NCI-H1417 treated with DMSO at 0.1 percent for 48 hours (cell line): ENCODE measurements at places on chromosomes 5 and 9.

- DNase-seq, result no peak
Measured at GRCh38 chr5:156922207-156922792, 40.7 kb downstream of the TIMD4 start.

DNA sequence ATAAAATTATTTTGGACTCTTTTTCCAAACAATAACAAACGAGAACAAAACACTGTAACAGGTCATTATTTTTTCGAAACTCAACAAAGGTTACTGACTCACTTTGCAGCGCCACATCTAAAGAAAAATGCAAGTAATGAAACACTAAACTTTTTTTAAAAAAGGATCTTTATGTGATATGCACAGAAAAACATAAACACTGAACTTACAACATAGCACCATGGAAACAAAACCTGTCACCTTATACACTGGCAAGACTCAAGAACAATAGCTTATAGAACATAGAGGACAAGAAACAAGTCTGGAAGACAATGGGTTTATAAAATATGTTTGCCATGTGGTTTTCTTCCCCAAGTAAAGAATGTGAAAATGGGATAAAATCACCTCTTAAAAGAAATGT, 85.2 kb downstream of the AUH start:
- DNase-seq, result no peak

DNA sequence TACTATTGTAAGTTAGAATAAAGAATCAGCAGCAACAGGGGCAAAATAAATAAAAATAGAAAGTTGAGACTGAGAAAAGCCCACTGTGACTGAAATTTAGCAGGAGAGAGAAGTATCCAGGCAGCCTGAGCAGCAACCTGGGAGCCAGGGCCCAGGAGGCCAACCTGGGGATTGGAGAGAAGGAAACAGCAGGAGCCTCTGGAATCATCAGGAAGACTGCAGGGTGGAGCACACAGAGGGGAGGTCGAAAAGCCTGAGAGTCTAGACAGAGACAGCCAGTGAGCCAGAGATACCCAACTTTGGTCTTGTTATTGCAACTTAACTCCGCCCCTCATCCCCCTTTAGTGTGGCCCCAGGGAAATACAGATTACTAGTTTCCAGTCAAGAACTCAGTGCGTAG, 98.6 kb downstream of the SLC1A3 start:
- DNase-seq, result no peak

- DNase-seq, result no peak
Measured at GRCh38 chr5:126383246-126383645, 40.0 kb upstream of the GRAMD2B start.

DNA sequence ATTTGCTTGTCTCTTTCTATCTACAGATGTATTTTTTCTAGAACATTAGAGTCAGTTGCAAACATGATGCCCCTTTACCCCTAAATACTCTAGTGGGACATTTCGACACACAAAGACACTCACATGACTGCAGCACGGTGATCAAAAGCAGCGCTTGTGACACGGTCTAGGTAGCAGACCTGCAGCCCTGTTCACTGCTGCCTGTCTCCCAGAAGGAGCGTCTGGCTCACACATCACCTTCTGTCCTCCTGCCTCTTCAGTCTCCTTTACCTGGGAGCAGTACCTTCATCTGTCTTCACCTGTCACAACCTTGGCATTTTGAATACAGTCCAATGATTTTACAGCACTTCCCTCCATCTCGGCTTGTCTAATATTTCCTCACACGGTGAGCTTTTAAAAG, 51.9 kb upstream of the SH3PXD2B start:
- DNase-seq, result no peak

DNA sequence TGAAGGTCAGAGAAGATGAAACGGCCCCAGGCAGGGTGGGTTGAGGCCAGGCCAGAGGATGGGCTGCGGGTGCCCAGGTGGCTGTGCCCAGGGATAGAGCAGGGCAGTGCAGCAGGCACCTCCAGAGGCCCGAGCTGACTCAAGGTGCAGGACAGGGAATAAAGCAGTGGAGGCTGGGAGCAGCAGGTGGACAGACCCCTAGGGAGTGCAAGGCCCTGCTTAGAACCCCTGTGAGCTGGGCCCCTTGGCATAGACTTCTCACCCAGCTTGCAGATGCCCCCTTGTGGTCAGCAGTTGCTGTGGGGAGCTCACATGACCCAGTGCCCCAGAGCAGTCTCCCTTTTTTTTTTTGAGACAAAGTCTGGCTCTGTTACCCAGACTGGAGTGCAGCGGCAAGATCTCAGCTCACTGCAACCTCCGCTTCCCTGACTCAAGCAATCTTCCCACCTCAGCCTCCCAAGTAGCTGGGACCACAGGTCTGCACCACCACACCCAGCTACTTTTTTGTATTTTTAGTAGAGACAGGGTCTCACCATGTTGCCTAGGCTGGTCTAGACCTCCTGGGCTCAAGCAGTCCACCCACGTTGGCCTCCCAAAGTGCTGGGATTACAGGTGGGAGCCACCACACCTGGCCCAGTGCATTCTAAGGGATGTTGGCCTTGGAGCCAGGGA, 118.8 kb downstream of the WNK2 start:
- no peak for DNase-seq
